NCI-H2227 treated with DMSO at 0.1 percent for 48 hours (cell line): ENCODE measurements at places on chromosomes 6 and 20.

DNA sequence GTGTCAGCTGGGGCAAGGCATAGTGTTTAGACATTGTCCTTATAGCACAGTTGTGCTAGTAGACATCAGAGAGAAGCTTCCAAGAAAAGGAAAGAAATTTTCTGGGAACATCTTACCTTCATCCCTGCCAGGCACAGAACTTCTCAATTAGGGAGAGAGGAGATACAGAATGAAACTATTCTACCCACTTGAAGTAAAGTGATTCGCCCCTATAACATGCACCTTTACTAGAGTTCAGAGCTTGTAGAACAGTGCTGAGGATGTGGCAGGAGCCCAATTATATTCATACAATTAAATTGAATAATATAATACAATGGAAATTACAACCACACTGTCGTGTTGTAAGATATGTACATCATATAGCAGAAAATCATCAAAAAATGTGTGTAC lies 1063.9 kb upstream of the CITED2 start:
- no peak for DNase-seq

- no peak for DNase-seq
Observed at GRCh38 chr6:17845598-17845997, 138.9 kb upstream of the NUP153 start.

DNA sequence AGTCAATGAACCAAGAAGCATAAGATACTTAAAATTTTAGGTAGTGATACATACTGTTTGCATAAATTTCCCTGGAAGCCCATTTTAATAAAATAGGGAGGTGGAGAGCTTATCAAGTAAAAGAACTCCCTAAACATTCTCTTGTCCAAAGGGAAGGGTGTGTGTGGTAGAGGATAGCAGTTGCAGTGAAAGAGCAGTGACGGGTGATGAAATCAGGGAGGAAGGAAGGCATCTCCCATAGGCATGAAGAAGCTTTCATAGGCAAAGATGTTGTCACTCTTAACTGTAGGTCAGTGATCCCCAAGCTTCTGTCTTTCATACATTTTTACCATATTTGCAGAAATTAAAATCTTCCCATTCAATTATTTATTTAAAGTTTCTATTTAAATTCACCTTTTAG lies 60.0 kb upstream of the ZNF831 start:
- DNase-seq: no peak

- no peak for DNase-seq
Observed at GRCh38 chr20:51452734-51453365, 89.7 kb downstream of the NFATC2 start.

DNA sequence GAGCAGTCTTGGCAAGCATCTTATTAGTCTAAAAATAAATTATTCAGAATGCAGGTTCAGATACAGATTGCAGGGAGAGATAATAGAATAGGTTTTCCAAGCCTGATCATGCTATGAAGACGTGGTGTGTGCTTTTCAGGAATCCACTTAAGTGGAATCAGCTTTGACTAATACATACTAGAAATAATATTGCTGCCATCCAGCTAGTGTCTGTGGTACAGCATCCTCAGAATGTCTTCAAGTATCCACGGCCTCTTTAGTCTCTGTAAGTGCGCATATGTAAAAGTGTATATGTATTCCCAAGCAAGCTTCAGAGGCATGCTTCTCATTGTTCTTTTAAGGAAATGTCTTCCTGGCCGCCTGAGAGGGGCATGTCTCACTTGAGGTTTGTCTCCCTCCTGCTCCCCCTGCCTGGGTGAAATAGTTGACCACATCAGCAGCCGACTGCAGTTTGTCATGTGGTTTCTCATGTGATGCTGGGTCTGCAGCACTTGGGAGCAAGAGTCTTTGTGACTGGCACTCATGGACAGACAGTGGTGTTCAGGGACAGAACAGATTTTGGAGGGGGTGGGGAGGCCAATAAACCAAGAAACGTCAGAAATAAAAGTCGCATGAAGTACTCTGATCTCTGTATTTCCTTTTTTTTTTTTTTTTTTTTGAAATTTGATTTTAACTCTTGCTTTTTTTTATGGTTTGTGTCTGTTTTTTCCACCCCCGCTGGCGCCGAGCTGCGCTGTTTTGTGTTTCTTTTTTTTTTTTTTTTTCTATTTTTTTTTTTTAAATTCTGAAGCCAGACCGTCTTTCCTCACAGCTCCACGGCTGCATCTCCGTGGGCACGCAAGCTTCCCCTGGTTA lies 150.8 kb downstream of the PRL start:
- DNase-seq: peak; percentile 90

DNA sequence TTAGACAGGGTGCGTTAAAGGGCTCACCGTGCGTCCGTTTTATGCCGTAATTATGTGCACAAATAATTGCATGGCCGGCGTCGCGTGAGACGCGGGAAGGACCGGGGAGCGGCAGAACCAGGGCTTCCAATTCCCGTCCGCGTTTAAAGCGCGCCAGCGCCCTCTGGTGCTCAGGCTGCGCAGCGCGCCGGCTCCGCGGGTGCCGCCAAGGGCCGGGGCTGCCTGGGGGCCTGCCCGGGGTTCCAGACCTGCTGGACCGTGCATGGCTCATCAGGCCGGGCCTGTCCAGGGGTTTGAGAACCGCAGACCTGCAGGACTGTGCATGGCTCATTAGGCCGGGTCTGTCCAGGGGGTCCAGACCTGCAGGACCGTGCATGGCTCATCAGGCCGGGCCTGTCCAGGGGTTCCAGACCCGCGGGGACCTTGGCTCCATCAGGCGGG lies 369.0 kb downstream of the THBS2 start:
- no peak for DNase-seq

DNA sequence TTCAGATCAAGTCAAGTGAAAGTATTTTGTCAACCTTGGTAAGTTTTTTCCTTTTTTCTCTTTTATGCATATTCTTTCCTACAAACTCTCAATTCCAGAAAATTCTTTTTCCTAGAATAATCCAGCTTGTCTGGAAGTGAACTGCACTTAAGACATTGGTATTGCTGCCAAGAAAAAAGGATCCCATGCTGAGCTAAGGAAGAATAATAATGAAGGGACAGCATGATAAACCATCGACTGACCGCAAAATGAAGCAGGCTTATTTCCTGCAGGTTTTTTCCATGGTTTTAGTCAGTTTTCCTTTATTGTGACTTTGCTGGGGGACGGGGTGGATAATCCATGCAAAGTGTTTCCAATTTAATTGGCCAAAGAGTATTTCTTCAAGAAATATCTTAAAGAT lies 857.6 kb upstream of the SLC35B3 start:
- DNase-seq: no peak

DNA sequence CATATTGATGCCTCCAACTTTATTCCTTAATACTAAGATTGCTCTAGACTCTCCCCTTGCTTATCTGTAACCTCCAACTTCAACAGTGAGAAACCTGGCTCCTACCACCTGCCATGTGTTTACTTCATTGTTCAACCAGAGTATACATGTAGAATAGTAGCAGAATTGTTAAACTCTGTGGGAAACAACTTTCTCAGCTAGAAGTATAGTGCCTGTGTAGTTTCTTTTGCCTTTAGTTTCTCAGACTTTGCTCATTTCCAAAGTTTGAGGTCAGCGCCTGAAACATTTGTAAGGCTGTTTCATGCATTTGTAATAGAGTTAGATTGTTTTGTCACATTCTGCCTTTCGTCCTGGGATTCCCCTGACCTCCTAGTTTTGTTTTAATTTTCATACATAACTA lies 34.9 kb upstream of the HECA start:
- DNase-seq: no peak

DNA sequence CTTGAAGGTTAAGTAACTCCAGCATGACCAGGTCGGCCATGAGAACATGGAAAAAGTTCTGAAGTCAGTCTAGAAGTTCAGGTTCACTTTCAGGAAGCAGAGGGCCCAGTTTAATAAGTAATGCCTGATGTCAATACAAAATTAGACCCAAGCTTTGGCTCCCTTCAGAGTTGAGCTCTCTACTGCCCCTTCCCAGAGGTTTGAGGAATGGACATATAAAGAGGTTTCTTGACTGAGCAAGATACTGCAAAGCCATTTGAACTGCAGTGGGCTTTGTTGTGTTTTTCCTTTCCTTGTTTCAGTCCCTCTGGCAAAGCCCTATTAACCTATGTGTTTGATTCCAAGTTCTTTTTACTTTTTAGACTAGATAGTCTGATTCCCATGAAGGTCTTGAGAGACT lies 97.8 kb upstream of the PREP start:
- DNase-seq: no peak

GRCh38 chr20:34938466-34939163 lies 17.0 kb downstream of the GSS start:
- no peak for DNase-seq

GRCh38 chr20:53959911-53960578 lies 110.3 kb downstream of the BCAS1 start:
- DNase-seq: no peak

- peak; percentile 67 for DNase-seq
Observed at GRCh38 chr20:59135093-59135492, 28.5 kb upstream of the ZNF831 start.

GRCh38 chr20:56463428-56463827 lies 5.0 kb upstream of the RTF2 start:
- no peak for DNase-seq

GRCh38 chr6:22343864-22344263 lies 47.0 kb upstream of the PRL start:
- no peak for DNase-seq

- DNase-seq: no peak
Observed at GRCh38 chr20:58179083-58179431, 49.4 kb downstream of the ANKRD60 start.

DNA sequence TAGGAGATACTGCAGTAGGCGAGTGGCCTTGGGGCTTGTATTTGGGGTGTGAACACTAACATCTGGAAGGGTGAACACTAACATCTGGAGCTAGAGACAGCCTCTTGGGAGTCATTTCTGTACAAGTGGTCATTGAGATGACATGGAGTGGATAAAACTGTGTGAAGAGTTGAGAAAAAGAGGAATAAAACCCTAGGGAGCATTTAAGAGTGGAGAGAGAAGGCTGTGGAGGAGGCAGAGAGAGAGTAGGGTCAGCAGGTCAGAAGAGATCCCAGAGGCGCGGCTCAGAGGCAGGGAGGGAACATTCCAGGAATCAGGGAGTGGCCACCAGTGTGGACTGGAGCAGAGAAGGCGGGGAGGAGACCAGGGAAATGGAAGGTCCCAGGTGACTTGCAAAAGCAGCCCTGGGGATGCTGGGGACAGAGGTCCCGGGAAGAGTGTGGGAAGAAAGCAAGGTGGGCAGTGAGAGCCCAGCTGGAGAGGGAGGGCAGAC lies 202.0 kb upstream of the RNF24 start:
- no peak for DNase-seq

DNA sequence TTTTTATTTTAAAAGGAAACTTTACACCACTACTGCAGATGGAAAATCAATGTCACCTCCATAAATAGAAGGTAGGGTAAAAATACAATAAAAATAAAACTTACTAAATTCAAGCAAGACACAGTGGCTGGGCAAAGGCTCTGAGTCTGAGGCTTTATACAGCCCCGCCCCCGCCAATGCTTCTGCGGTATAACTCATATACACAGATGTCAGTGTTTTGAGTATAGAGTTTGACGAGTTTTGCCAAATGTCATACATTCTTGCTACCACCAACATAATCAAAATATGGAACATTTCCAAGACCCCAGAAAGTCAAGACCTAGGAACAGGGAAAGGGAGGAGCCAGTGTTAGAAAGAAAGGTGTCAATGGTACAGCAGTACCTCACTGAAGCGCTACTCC lies 12.8 kb downstream of the NFATC2 start:
- no peak for DNase-seq

GRCh38 chr6:129606664-129607063 lies 103.3 kb downstream of the ARHGAP18 start:
- no peak for DNase-seq

DNA sequence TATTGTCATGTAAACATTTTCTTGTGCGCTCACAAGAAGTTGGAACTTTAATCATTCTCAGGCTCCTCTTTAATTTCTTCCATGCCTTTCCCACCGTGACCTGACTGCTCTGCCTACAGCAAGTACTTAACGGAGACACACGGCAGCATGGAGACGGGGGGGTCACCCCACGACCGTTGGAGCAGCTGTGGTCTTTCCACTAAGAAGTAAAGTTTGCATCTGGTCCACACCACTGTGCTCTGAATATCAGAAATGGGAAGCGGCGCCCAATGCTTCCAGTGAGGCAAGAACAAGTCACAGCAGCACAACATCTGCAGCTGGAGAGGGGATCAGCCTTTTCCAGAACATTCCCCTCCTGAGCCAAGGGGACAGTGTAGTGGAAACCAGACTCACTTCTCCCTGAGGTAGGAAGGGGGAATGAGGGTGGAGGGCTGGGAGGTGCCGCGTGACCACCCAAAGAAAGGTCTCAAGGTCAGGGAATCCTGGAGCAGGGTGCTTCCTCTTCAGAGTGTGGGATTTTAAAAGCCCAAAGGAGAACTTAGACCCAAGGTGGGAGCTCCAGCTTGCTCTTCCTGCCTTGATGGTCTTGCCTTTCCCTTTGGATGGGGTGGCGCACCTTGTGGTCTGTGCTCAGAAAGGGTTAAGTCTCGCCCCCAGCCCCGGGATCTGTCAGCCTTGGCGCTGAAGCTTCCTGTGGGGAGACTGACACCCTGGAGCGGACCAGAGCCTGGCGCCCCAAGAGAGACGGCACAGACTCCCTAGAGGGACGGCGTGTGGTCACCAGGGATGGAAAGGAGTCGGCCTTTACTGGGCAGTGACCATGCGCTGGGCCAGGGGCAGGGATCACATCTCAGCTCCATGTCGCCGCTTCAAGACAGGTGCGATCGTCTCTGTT lies 25.6 kb upstream of the SMOC2 start:
- DNase-seq: no peak

DNA sequence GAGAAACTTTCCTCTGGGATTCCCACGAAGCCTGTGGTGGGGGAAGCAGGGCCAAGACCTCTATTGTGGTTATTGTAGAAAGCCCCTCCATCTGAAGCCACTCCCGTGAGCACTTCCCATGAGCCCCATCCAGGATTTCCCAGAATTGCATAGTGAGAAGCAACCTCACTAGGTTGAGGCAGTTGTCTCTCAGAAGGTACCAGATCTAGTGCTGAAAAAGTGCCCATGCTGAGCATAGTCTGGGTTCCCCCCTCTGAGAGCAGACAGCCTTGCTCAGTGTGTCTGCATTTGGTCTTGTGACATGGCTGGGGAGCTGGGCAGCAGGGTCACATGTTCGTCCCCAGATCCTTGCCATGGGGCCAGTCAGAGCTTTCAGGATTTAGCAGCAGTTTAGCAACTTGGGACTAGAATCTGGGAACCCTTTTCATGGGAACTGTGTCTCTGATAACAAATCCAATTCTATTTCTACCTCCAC lies 38.6 kb downstream of the SLC9A8 start:
- DNase-seq: no peak

GRCh38 chr6:46062312-46062711 lies 46.7 kb upstream of the CLIC5 start:
- no peak for DNase-seq

DNA sequence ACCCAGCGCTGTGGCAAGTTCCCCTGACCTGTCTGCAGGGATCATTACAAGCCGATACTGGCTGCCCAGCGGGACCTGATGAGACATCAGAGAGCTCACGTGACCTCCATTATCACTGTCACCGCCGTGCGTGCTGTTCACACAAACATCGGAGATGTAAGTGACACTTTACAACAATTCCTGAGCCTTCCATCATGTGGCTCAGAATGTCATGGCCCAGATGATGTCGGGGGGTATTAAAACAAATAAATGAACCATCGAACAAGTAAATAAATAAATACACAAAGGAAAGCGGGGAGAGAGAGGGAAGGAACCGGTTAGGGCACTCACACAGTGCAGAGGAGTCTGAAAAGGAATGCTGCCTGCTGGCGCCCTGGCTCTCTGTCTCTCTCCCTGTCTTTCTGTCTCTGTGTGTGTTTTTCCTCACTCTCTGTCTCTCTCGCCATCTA lies 195.1 kb downstream of the BMP7 start:
- no peak for DNase-seq
